ENCODE measurements at places on chromosomes 4 and X.

DNA sequence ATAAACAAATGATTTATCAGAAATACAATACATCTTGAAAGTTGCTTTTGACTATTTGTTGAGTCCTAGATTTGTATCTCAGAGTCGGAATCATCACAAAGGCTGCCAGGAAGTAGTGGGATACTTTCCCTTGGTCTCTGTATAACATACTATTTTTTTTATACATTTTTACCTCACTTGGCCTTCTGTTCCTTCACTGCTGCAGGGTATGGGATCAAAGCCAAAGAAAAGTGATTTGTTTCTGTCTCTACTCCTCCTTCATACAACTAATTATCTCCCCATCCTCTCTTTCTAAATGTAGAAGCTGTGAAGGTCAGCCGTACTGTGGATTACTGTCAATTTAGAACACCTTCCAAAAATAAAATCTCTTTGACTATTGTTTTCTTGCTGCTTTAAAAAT is 24.9 kb downstream of the PALLD start:
- DNase-seq = no peak
- no peak overlapping the region for H3K27ac ChIP-seq
- H3K27me3 ChIP-seq = no peaks in the 10 kb centered on the region
- H3K4me1 ChIP-seq = peaks cover 4% of the 10 kb centered on the region
- no peak overlapping the region for H3K4me3 ChIP-seq

DNA sequence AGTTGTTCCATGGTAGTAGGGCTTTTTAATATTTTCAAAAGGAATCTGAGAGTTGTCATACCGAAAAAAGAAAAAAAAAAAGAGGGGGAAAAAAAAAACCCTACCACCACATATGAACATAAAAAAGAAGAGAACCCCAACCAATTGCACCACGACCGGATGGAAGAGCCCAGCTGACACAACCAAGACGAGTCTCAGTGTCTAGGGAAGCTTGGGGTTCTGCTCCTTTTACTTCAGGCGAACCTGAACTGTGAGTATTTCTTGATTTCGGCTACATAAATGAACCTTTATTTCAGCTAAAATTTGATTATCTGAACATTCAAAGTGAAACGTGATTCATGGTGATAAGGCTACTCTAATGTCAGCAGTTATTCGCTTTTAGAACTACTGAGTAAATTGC is at the start of gene GPR34:
TSS of gene GPR34 (plus strand) at position 139 of the 400 bp plus-strand sequence. CDS start 6,661 bp downstream, outside the sequence.
- no peak within 1 kb of the TSS for H3K27ac ChIP-seq
- no peaks in the 10 kb centered on the region for H3K27me3 ChIP-seq
- DNase-seq = no peak
- H3K4me1 ChIP-seq = peaks cover 5% of the 10 kb centered on the region

- no peak for DNase-seq
- H3K36me3 ChIP-seq = peaks cover 17% of the 10 kb centered on the region
- no peaks in the 10 kb centered on the region for H3K27me3 ChIP-seq
- H3K4me1 ChIP-seq = peaks cover 15% of the 10 kb centered on the region
These were observed 14.9 kb downstream of the PKD2 start for GRCh38 chr4:88022289-88022688.

GRCh38 chr4:18882468-18882867 is 860.9 kb upstream of the LCORL start:
- no peak overlapping the region for H3K4me3 ChIP-seq
- no peaks in the 10 kb centered on the region for H3K4me1 ChIP-seq
- no peak overlapping the region for H3K27ac ChIP-seq
- H3K36me3 ChIP-seq = no peaks in the 10 kb centered on the region

DNA sequence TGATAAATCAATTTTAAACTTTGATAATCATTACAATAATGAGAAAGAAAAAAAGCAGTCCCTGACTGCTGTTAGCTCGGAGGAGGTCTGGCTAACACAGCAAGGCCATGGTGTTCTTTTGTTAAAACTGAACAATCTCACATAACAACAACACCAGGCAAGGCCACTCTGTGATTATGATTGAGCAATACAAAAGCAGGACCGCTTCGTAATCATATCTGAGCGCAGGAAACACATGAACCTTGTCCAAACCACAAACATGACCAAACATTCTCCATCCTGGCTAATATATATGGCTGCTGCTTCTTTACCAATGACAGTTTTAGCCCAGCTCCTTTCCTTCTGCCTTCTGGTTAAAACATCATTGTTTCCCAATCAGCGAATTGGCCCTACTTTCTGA is 76.8 kb upstream of the DDX53 start:
- no peaks in the 10 kb centered on the region for H3K4me1 ChIP-seq
- no peaks in the 10 kb centered on the region for H3K27me3 ChIP-seq
- no peak overlapping the region for H3K27ac ChIP-seq
- H3K36me3 ChIP-seq = no peaks in the 10 kb centered on the region
- no peak for DNase-seq
- no peak overlapping the region for H3K4me3 ChIP-seq

DNA sequence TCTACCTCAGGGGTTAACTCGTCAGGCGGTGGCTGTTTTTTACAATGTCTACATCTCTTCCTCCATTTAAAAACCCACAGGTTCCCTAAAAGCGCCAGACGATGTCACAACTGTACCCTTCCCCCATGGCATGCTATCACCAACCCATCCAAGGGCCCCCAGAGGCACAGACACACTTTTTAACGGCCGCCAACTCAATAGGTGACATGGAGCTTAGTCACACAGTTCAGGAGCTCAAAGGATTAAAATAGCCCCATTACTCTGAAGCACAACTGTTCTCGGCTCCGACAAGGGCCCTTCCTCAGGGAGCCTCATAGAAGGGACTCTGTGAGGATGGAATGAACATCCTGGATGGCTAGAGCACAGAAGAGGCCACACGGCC is 12.4 kb downstream of the SH3KBP1 start:
- no peak overlapping the region for H3K4me3 ChIP-seq
- DNase-seq = no peak
- no peak overlapping the region for H3K27ac ChIP-seq
- no peaks in the 10 kb centered on the region for H3K36me3 ChIP-seq
- no peaks in the 10 kb centered on the region for H3K27me3 ChIP-seq
- H3K4me1 ChIP-seq = no peaks in the 10 kb centered on the region

DNA sequence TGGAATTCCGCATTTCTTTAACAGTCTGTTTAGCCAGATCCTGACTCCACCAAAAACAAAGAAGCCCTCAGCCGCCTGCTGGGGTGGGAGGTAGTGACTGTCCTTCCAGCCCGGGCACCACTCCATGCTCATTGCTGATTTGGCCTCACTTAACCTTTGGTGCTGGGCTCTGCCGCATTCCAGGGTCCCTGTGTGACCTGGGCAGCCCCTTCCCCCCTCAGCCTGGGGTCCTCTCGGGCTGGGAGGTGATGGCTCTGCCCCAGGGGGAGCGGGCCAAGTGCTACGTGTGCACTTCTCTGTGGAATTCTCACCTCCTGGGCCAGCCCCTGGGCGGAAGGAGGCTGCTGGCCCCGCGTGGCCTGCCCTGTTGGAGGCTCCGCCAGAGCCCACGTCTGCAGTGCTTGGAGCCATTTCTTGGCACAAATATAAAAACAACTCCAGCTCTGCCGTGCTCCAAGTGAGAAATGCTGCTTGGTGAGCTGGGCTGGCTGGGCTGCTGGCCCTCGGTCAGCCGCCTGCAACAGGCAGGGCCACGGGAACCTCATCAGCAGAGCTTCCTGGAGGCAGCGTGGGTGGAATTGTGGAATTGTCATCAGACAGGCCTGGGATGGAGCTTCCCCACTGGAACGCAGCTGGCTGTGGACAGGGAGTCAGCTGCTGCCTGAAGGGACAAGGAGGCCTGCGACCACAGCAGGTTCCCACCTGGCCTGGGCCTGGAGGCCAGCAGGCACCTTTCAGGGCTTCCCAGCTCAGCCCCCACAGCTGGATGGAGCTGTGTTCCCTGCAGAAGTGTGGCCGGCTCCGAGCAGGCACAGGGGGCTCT is 66.0 kb downstream of the TRMT44 start:
- no peaks in the 10 kb centered on the region for H3K36me3 ChIP-seq
- H3K4me1 ChIP-seq = peaks cover 23% of the 10 kb centered on the region
- no peaks in the 10 kb centered on the region for H3K27me3 ChIP-seq
- no peak for DNase-seq
- peak overlapping the region; percentile 77 for H3K27ac ChIP-seq

GRCh38 chr4:168797738-168798375 is 212.2 kb downstream of the CBR4 start:
- H3K4me1 ChIP-seq = peaks cover 17% of the 10 kb centered on the region
- H3K27me3 ChIP-seq = no peaks in the 10 kb centered on the region
- no peak overlapping the region for H3K4me3 ChIP-seq
- no peak overlapping the region for H3K27ac ChIP-seq

DNA sequence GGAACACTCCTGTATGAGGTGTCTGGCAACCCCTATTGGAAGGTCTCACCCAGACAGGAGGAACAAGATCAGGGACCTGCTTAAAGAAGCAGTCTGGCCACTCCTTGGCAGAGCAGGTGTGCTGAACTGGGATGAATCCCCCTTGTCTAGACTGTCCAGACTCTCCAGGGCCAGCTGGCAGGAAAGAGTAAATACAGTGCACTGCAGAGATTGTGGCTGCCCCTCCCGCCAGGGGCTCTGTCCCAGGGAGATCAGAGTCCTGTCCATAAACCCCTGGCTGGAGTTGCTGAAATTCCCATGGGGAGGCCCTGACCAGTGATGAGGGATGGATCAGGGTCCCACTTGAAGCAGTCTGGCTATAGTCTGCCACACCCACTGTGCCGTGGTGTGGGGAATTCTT is 17.7 kb downstream of the STPG2 start:
- no peak overlapping the region for H3K4me3 ChIP-seq
- H3K27ac ChIP-seq = no peak overlapping the region
- no peaks in the 10 kb centered on the region for H3K4me1 ChIP-seq
- no peaks in the 10 kb centered on the region for H3K36me3 ChIP-seq

DNA sequence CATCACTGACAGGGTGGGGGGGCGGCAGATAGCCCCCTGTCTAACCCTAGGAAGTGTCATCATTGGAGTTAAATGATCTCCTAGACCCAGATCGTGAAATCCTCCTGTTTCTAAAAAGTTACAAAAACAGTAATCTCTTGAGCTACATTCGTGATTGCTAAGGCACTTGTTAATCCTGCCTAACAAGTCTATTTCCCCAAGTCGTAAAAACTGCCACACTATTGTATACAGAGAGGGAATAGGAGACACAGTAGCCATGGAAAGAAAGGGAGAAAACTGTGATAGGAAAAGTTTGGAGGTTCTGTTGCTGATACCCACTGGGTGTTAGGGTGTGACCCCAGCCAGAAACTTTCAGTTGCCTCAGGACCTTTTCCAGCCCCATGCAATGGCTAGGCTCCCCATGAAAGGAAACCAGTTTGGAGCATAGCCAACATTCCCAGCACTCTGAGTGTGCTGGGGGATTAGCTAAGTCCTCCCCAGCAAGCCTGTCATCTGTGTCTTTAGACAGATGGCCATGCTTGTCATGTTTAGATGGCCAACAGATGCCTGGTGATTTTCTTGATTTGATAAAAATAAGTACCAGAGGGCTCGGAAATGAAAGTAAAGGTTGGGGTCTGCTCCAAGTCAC is 63.3 kb upstream of the ANXA10 start:
- H3K4me1 ChIP-seq = no peaks in the 10 kb centered on the region
- H3K27ac ChIP-seq = no peak overlapping the region
- no peaks in the 10 kb centered on the region for H3K27me3 ChIP-seq
- no peaks in the 10 kb centered on the region for H3K36me3 ChIP-seq

DNA sequence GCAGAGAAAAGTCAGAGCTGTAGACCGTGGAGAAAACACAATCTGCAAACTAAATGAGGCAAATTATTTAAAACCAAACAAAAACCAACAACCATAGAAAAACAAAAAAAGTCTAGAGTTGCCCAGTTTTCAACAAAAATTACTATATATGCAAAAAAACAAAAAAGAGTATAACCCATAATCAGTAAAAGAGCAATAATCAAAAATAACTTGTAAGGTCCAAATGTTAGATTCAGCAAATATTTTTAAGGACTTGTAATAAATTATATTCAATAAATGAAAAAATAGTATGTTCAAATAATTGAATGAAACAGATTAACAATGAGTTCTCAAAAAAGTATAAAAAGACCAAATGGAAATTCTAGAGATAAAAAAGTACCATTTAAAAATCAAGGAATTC is 130.5 kb downstream of the LRBA start:
- H3K4me1 ChIP-seq = no peaks in the 10 kb centered on the region
- H3K27me3 ChIP-seq = no peaks in the 10 kb centered on the region
- H3K27ac ChIP-seq = no peak overlapping the region
- DNase-seq = no peak
- no peak overlapping the region for H3K4me3 ChIP-seq

GRCh38 chrX:43096830-43097229 is 318.9 kb upstream of the PPP1R2C start:
- H3K4me1 ChIP-seq = no peaks in the 10 kb centered on the region
- no peak for DNase-seq
- H3K27ac ChIP-seq = no peak overlapping the region
- H3K36me3 ChIP-seq = no peaks in the 10 kb centered on the region
- H3K4me3 ChIP-seq = no peak overlapping the region

DNA sequence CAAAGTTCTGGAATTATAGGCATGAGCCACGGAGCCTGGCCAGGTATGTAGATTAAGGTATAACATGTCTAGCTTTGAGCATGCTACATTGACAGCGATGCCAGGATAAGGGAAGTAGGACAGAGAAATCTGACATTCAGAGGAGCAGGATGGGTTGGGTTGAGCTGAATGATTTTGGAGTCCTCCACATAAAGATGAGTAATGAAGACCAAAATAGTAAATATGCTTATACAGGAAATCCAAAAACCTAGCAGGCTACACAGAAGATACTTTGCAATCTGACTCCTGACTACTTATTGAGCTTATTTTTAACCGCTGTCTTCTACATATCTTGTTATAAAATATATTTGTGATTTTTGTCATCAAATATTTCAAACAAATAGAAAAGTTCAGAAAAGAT is 69.7 kb downstream of the PDGFC start:
- no peak for DNase-seq
- H3K27me3 ChIP-seq = no peaks in the 10 kb centered on the region
- peaks cover 15% of the 10 kb centered on the region for H3K4me1 ChIP-seq

DNA sequence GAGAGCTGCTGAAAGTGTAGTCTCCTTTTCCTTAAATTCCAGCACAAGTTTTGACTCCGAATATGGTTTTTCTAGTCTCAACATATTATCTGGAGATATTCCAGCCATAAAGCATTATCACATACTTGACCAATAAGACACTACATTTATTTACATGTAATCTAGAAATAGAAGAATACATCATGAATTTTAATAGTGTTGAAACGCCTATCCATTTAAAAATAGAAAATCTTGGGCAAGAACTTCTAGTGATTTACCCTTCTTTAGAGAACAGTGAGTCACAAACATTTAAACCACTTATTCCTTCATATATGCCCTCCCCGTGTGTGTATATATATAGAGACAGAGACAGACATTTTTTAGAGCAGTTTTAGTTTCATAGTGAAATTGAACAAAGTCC is 161.5 kb downstream of the SOWAHB start:
- H3K4me3 ChIP-seq = no peak overlapping the region
- no peak for DNase-seq
- peaks cover 8% of the 10 kb centered on the region for H3K4me1 ChIP-seq
- H3K27me3 ChIP-seq = no peaks in the 10 kb centered on the region
- H3K36me3 ChIP-seq = no peaks in the 10 kb centered on the region
- no peak overlapping the region for H3K27ac ChIP-seq

DNA sequence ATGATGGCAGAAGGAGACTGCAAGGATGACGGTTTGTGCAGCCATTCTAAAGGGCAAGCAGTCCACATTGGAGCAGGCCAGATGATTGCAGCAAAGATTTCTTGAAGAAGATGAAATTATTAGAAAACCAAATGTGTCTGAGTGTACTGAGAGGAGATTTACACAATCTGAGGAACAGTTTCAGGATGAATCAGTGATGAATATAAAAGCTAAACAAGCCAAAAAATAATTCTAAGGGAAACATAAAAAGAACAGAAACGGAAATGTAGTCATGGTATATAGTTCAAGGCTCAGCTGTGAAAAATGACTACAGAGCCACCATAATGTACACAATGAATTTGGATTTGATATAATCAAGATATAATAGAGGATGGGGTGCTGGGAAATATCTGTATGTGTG is 168.5 kb downstream of the PDGFC start:
- H3K27ac ChIP-seq = no peak overlapping the region
- DNase-seq = no peak
- H3K4me1 ChIP-seq = peaks cover 15% of the 10 kb centered on the region
- no peaks in the 10 kb centered on the region for H3K36me3 ChIP-seq
- no peaks in the 10 kb centered on the region for H3K27me3 ChIP-seq

Measured in suprapubic skin (tissue), 4 donors.